Stimulated activated CD4-positive, alpha-beta T cell treated with anti-CD3 and anti-CD28 coated beads, Interleukin-2, amount 100 ng/mL, for 24 hours (primary cell): ENCODE measurements at places on chromosomes 3 and 15.

GRCh38 chr15:90705212-90705611, 11.9 kb upstream of the BLM start:
- no peak for DNase-seq

GRCh38 chr15:101558221-101558941, 68.9 kb upstream of the PCSK6 start:
- DNase-seq = no peak

- no peak for DNase-seq
Observed at GRCh38 chr3:111277226-111277625, 205.6 kb downstream of the NECTIN3 start.

- DNase-seq = no peak
Observed at GRCh38 chr15:68235022-68235421, 5.5 kb upstream of the CLN6 start.

DNA sequence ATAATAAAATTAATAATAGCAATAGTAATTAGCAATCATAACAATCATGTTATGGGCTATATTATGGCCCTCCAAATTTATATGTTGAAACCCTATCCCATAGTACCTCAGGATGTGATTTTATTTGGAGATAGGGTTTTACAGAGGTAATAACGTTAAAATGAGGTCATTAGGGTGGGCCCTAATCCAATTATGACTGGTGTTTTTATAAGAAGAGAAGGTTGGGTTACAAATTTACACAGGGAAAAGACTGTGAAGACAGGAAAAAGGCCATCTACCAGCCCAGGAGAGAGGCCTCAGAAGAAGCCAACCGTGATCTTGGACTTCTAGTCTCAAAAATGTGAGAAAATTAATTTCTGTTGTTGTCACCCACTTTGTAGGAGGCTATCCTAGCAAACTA, 353.1 kb downstream of the CHL1 start:
- DNase-seq = no peak

GRCh38 chr3:184780981-184781515, 30.9 kb upstream of the VPS8 start:
- DNase-seq = no peak

GRCh38 chr3:108450444-108450843, 60.0 kb downstream of the MYH15 start:
- DNase-seq = no peak

GRCh38 chr3:33645060-33645647, 72.9 kb downstream of the CLASP2 start:
- peak; percentile 23 for DNase-seq

- no peak for DNase-seq
Observed at GRCh38 chr15:57865294-57865693, 158.8 kb downstream of the POLR2M start.

- DNase-seq = no peak
Observed at GRCh38 chr3:46491089-46492070, 6.4 kb upstream of the RTP3 start.

GRCh38 chr3:50986726-50987125, 312.0 kb downstream of the DOCK3 start:
- DNase-seq = no peak

- no peak for DNase-seq
Observed at GRCh38 chr15:39478996-39479395, 101.9 kb upstream of the THBS1 start.

DNA sequence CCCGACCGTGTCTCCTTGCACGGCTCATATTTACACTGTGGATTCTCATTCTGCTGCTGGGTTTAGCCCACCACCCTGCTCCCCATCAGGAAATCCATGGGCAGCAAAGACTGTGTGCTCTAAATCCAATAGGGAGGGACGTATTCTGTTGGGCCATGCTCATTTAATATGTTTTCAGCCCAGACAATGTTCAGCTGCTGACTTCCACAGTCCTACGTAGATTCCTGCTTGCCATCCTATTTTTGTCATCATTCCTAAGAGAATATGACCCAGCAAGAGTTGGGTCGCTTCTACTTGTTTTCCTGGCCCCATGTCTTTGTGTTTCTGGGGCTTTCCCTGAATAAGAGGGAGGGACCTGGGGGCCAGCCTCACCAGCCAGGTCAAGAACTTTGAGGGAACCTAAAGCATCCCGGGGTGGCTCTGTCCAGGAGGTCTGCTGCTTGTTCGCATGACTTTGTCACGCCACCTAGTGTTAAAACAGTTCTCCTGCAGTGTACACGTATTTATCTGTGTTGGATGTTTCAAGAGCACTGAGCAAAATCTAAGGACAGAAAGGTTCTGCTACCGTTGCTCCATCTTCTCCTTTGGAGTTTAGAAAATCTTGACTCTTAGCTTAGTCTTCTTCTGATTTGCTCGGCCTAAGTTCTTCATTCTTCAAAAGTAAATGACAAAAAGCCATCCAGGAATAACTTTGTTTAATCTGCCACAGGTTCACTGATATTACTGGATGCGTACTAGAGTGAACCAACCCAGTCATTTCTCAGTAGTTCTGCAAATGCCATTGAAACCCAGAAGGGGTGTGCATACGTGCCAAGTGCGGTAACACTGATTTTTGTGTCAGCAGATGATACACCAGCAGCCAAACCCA, 79.8 kb upstream of the NR2E3 start:
- DNase-seq = peak; percentile 18

DNA sequence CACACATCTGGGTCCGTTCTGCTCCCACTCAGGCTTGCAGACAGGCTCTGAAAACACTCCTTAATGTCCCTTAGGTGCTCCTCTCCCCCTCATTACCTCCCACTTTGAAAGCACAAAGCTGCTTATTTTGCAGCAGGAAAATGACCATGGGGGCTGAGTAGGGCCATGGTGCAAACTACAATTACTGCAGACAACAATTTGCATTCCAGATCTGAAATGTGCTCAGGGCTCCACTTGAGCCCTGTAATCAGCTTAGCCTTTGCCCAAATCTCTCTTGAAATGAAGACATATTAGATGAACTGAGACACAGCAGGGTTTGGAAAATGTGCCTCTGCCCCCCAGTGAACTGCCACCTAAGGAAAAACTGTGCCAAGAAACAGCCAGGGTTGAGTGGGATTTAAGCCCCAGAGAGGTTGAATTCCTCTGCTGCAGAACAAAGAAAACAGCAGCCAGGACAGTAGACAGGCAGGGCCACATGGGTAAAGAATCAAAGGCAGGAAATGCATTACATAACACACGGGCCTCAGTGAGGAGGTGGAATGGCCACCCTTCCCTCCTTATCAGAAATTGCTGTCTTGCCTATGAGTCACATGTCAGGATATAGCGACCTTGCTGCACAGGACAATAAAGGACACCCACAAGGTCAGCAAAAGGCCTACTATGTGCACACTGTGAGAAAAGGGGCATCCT, 126.8 kb upstream of the ARHGEF3 start:
- DNase-seq = no peak

DNA sequence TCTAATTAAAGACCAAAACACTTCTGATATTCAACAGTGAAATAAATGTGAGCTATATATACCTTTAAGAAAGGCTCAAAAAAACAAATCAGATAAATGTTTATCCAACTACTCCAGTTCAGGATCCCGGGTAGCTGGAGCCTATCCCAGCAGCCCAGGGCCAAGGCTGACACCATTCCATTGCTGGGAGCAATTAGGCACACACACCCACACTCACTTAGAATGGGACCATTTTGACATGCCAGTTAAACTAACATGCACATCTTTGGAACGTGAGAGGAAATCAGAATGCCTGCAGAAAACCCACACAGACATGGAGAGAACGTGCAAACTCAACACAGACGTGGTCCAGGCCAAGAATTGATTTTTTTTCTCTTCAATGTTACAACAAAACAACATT, 30.0 kb upstream of the PLSCR4 start:
- DNase-seq = no peak

DNA sequence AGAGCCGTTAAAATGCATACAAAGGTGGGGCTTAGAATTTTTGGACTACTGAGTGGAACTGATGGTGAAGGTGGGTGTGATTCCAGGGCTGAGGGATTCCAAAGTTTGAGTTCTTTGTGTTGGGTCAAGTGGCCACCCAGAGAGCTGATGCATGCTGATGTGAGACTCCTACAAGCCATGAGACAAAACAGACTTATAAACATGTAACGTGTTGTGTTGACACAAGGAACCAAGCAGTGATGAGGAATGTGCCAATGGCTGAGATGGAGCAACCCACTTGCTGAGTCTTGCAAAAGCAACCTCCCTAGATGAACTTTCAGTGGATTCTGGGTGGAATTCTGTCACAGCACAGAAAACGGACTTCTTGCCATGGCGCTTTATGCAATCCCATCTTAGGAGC, 289.0 kb downstream of the TLE3 start:
- DNase-seq = no peak

GRCh38 chr15:65532738-65533051, 2.4 kb downstream of the HACD3 start:
- no peak for DNase-seq

GRCh38 chr3:72997421-72997961, 880 bp downstream of the PPP4R2 start:
- DNase-seq = peak; percentile 37

- no peak for DNase-seq
Observed at GRCh38 chr3:39050029-39050428, 1.7 kb downstream of the SCN11A start.

GRCh38 chr3:178513546-178514380, 22.5 kb upstream of the KCNMB2 start:
- DNase-seq = no peak

- DNase-seq = no peak
Observed at GRCh38 chr3:179953993-179954870, 82.5 kb downstream of the PEX5L start.

GRCh38 chr15:22978691-22979237, 1.4 kb downstream of the CYFIP1 start:
- DNase-seq = no peak

DNA sequence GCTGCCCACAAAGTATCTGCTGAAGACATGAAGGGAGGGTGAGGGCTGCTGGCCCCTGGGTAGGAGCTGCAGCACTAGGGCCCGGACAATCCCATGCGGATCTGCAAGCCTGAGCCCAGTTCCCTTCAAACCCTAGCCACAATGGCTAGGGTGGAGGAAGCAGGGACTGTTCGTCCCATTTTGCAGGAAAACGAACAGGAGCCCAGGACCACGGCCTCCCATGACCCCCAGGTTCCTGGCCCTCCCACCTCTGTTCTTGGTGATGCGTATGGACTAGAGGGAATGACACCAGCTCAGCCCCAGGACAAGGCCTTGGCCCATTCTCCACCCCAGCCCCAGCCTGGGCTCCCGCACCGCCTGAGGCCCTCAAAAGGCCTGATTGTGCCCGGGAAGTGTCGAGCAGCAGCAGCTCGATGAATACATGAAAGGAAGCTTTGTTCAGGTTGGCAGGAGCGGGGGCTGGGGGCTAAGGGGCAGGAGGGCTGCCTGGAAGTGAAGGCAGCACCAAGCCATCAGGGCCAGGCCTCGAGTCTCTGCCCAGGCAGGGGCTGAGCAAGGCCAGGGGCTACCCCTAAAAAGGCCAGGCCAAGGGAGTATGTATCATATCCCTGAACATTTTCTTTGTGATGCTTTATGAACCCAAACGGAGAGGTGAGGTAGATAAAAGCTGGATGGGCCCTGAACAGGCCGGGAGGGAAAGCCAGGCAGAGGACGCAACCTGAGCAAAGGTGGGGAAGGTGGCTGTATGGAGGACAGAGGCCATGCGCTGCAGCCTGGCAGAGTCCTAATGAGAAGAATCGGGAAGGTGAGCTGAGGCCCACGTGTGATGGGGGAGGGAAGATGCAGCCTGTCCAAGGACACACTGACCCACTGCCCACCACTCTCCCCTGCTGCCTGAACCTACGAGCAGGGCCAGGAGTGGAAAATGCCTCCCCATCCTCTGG, 12.2 kb downstream of the SEMA7A start:
- no peak for DNase-seq

- no peak for DNase-seq
Observed at GRCh38 chr3:150653110-150653561, 50.0 kb downstream of the SELENOT start.

DNA sequence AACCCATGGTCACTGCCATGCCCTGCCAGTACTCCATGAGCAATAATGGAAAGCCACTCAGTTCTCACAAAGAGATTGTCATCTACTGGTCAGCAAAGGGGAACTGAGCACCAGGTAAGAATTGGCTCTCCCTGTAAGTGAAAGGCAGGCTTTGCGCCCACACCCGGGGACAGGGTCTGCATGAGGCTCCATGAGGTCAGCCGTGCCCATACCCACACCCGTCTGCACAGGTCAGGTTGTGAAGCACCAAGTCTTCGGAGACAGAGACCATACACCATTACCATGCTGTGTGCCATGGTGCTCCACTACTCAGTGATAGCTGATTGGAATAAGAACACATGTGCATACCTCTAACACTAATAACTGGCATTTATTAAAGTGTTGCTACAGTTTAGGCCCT, 322.9 kb downstream of the EPHB1 start:
- DNase-seq = no peak

DNA sequence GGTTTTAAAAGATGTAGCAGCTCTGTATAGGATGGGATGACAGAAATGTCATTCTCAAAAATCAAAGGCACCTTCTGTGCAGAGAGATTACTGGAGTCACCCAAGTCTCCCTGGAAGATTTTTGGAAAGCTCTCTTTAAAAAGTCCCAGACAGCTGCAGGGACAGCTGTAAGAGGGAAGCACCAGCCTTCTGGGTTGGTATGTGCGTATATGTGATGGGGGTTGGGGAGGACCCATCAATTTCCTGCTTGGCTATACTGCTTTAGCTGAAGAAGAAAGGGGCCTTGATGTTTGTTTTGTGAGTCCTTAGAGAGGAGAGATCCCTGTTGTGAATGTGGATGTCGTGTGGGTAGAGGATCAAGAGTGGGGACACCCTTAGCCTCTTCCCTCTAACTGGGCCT, 5.4 kb upstream of the SEC11A start:
- DNase-seq = no peak

GRCh38 chr15:70046679-70047369, 50.9 kb downstream of the TLE3 start:
- no peak for DNase-seq

DNA sequence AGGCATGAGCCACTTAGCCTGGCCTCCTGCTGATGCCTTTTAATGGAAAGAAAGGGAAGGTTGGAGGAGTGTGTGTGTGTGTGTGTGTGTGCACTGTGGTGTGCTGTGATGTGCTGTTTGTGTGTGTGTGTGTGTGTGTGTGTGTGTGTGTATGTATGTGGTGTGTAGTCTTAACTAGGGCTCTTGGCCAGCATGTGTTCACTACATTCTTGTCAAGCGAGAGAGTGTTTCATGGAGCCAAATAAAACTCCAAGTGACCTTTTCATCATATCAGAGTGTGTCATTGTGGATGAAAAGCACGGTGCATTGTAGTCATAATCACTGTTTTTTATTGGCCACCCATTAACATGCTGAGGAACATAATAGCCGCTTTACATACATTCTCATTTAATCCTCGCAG, 30.8 kb upstream of the BHLHE40 start:
- DNase-seq = no peak
